Globus pallidus (tissue), 1 donor: ENCODE measurements at places on chromosomes 12 and 14.
A peak's percentile ranks its signal among the peaks of the same experiment; 100 is the strongest.

- no peak for DNase-seq
Observed at GRCh38 chr14:90263748-90264449, 7.5 kb downstream of the PSMC1 start.

DNA sequence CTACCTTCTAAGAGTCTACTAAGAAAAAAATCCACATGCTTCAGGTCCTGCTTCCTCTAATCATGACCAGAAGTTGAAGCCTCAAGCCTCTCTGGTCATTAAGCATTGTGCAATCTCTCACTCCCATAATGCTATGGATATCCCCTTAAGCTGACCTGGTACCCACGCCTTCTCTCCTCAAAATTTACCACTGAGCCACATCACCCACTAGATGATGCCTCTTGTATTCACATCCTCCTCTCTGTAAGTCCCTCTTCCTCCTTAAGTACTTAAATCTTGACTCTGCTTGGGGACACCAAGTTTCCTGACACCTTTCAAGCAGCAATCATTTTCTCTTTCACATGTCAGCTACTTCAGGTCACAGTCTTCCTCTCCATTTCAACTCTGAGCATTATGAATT is 9.8 kb downstream of the GALNT4 start:
- DNase-seq: no peak

DNA sequence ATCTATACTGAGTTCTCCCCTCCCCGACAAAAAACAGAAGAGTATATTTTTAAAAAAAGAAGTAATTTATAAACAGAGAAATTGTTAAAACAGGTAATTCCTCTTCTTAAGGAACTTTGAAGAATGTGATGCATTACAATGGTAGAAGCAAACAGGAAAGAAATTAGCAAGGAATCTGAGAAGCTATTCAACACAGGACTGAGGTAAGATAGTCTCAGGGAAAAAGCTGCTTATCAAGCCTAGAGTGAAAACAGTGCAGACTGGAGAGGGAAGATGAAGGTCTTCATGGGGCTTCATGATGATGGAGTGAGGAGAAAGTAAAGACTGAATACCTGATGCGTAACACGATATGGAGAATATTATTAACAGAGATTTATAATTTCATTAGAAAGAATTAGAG is 880.0 kb downstream of the SLC16A7 start:
- no peak for DNase-seq

DNA sequence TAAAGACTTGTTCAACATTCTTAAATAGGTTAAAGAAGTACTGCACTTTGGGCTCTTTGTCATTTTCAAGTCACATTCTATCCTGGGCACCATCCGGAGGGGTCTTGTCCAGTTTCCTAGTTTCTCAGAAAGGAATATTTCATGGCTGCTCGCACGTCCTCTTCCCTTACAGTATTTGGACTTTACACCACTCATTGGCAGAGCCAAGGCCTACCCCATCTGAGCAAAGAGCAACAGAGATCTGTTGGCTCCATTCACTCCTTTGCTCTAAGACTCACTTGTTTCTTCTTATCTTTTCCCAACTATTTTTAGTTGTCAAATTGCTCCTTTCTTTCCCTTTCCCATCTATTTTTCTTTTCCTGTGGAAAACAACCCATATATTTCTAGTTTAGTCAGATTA is 118.2 kb downstream of the CRADD start:
- DNase-seq: no peak

GRCh38 chr14:75229661-75230139 is 48.9 kb upstream of the FOS start:
- DNase-seq: no peak

DNA sequence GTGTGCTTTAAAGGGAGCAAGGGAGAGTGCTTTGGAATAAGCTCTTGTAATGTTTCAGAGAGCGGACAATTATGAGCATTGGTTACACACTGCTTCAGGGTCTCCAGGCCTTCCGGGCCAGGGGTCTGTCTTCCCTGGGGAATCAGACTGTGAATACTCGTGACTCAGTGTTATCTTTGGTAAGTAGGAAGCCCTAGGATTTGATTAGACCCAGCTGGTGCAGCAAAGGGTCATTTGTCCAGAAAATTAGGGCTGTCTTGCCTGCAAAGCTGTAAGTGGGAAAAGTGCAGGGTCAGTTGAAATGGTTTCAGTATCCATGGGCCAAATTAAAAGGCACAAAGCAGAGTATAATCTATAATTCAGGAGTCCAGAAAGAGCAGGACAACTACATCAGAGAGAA is 475.6 kb downstream of the MED13L start:
- no peak for DNase-seq

- DNase-seq: no peak
Observed at GRCh38 chr14:85075694-85076476, 454.1 kb upstream of the FLRT2 start.

- no peak for DNase-seq
Observed at GRCh38 chr12:40945772-40946171, 242.3 kb upstream of the PDZRN4 start.

DNA sequence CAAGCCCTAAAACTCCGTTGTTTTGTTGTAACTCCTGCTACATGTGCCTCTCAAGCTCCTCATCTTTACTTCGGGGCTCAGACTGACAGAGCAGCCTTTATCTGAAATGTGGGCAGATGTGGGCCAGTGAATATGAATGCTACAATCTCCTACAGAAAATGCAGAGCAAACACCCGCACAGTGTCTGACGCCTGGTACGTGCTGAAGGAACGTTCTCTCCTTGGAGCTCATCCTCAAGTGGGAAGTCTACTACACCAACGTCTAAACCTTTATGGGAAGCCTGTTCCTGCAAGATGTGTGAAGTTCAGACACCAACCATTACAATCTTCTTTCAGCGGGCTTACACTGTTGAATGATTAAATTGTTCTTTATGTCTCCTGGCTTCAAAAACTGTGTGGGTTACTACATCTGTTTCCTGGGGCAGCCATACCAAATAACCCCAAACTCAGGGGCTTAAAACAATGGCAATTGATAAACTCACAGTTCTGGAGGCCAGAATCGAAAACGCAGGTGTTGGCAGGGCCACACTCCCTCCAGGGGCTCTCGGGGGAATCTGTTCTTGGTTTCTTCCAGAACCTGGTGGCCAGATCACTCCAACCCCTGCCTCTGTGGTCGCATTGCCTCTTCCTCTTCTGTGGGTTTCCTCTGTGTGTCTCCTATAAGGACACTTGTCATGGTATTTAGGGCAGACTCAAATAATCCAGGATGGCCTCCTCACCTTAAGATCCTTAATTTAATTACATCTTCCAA is 179.7 kb upstream of the PLXNC1 start:
- no peak for DNase-seq

- DNase-seq: no peak
Observed at GRCh38 chr14:68874746-68875155, 81.9 kb upstream of the ZFP36L1 start.

DNA sequence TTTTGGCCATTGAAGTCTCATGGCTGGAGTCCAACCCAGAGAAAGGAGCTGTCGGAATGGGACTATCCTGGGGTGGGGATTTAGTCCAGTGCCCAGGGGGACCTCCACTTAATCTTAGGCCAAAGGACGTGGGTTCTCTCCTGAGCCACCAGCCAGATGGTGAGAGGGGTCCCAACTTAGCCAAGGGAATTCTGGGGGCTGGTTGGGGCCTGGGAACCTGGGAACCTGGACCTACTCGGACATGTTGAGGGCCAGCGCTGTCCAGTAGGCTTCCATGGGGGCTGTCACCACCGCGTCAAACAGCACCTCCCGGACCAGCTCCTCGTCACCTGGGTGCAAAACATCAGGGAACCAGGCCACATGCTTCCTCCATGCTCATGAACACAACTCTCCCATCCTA is 33.4 kb downstream of the LRTM2 start:
- no peak for DNase-seq

DNA sequence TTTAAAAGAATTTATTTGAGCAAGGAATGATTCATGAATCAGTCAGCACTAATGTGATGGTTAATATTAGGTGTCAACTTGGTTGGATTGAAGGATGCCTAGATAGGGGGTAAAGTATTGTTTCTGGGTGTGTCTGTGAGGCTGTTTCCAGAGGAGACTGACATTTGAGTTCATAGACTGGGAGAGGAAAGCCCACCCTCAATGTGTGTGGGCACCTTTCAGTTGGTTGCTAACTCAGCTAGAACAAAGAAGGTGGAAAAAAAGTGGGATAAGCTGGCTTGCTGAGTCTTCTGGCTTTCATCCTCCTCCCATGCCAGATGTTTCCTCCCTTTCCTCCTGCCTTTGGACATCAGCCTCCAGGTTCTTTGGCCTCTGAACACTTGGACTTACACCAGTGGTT is 47.2 kb downstream of the TESPA1 start:
- DNase-seq: no peak

- no peak for DNase-seq
Observed at GRCh38 chr12:53994264-53995001, 5.5 kb upstream of the HOXC9 start.

DNA sequence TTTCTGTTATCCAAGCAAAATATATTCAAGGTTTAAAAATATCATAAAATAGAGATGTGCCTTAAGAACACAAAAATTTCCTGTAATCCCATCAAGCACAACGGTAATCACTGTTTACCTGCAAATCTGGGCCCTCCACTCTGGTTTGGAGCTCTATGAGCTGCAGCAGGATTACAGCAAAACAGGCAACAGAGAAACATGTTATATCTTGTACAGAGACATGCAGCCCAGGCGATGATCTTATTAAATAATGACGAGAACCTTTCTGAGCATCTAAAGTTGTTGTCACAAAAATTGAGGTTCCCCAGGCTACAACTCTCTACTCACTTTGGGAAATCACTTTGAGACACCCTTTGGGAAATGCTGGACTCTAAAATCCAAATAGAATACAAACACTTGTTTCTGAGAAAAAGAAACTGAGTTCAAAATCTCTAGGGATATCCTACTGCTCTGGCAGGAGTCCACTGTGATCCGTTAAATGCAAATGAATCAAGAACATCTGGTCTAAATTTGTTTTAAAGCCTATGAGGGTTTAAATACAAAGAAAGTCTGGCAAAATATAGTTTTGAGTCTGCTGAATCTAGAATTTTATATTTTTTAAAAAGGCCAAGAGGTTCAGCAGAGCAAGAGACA is 36.3 kb downstream of the STON2 start:
- DNase-seq: no peak

DNA sequence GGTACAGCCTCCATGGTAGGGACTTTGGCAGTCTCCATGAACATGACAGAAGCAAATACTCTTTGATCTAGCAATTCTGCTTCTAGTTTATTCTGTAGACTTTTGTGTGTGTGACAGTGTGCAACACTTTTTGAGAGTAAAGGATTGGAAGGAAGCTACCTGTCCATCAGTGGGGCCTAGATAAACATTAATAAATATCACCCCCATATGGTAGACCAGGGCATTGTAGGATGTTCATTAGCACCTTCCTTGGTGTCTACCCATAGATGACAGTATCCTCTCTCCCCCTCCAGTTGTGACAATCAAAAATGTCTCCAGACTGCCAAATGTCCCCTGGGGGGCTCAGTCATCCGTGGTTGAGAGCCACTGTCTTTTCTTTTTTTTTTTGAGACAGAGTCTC is 10.8 kb downstream of the SNRNP35 start:
- DNase-seq: no peak

DNA sequence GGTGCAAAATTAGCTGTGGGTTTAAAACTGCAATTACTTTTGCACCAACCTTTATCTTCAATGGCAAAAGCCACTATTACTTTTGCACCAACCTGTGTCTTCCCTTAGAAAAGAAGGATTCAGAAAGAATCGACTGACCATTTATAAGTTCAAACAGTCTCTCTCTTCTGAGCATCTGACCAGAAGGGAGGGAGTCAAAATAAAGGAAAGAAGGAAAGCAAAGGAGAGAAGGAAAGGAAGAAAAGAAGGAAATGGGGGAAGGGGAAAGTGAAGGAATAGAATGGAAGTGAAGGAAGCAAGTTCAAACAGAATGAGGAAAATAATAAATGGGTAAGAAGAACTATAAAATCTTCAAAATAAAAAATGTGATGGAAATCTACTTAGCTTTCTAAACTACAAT is 57.8 kb downstream of the KDM5A start:
- no peak for DNase-seq

GRCh38 chr14:102538602-102539543 is 29.3 kb upstream of the ANKRD9 start:
- no peak for DNase-seq

DNA sequence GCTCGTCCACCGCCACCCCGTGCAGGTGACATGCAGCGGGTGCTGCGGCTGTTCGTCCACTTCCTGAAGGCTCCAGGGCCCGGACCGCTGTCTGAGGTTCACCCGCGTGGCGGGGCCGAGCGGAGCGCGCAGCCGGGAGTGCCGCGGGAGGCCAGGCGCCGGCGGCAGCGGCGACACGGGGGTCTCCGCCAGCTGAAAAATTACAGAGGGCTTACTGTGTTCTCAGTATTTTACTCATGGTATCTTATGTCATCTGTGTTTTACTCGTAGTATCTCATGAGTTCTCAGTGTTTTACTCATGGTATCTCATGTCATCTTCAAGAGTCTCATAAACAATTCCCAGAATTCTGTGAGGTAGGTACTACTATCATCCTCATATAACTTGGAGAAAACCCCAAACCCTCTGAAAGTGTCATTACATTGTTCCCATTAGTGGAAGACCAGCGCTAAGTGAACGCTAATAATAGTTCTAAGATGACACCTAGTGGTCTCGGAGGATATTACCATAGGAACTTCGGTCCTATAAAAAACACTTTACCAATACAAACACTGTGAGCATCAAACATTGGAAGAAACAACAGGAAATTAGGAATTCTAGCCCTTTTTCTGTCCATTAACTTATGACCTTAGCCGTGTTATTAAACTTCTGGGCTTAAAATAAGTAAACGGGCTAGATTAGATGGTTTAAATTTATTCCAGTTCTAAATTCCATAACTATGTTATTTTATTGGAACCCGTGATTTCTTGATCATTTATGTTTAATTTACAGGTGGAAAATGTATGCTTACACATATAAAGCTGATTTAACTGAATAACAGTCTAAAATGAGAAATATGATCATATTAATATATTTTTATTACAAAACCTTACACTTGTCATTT is 32.4 kb downstream of the AK7 start:
- peak; percentile 84 for DNase-seq

GRCh38 chr12:132771126-132771838 is 9.7 kb upstream of the ANKLE2 start:
- DNase-seq: no peak

DNA sequence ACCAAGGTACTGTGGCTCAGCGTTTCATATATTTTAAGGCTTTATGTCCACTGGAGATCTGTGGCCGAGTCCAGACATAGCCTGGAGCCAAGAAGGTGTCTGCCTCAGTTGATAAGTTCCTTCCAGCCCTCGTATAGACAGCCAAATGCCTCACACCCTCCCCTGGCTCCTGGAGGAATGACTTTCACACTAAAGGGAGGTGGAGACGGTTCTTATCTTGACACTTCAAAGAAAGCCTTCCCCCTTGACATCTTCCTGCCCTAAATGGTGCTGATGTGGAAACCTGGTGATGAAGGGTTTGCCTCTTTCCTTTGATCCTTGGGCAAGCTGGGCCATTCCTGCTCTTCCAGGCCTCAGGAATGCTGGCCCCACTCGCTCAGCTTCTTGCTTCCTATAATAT is 474.8 kb upstream of the TBX3 start:
- DNase-seq: no peak
